ENCODE measurements at places on chromosomes 5 and 9.

DNA sequence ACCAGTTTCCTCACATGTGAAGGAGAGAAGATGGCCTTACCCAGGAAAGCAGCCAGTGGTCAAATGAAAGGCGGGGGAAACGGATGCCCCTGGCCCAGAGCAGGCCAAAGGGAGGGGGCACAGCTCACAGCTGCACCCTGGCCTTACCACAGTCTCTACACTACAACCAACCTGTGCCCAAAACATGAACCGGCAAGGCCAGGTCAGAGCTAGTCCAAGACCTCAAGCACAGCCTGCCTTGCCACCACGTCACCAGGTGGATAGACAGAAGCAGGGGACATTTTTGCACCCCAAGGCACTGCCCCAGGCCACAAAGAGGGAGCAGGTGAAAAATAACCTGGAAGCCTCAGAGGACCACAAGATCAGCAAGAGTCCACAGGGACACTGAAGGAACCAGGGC, 4.5 kb downstream of the GRIN1 start:
- no peak for DNase-seq

GRCh38 chr5:172421-172820, 18.9 kb upstream of the LRRC14B start:
- no peak for DNase-seq

GRCh38 chr5:154901276-154901675, 36.7 kb downstream of the GEMIN5 start:
- DNase-seq: no peak

GRCh38 chr5:38845526-38846378, at the start of gene OSMR:
OSMR (plus strand) TSS chr5:38846012; CDS start chr5:38869045, 23,033 bp downstream.
- peak; percentile 47 for DNase-seq

- DNase-seq: no peak
Observed at GRCh38 chr9:34988218-34989002, 1.1 kb upstream of the DNAJB5 start.

- DNase-seq: no peak
Observed at GRCh38 chr5:39755986-39756385, 331.2 kb upstream of the DAB2 start.

DNA sequence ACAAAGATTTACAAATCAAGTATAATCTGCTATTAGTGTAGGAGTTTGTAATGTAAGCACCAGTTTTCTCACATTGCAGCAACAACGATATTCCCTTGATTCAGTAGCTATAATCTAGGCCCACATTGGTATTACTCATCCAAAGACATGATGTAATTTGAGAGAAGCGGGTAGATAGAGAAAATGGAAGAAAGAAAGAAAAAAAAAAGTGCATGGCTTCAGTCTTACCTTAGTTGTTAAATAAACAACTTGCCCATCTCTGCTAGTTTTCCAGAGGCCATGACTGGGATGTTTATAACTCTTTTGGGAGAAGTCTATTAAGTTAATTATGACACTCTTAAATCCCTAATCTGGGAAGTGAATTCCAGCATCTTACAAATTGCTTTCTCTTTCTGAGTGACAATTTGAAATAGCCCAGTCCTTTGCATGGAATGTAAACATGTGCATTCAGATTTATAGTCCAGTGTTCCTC, 2.8 kb downstream of the MELK start:
- DNase-seq: no peak

DNA sequence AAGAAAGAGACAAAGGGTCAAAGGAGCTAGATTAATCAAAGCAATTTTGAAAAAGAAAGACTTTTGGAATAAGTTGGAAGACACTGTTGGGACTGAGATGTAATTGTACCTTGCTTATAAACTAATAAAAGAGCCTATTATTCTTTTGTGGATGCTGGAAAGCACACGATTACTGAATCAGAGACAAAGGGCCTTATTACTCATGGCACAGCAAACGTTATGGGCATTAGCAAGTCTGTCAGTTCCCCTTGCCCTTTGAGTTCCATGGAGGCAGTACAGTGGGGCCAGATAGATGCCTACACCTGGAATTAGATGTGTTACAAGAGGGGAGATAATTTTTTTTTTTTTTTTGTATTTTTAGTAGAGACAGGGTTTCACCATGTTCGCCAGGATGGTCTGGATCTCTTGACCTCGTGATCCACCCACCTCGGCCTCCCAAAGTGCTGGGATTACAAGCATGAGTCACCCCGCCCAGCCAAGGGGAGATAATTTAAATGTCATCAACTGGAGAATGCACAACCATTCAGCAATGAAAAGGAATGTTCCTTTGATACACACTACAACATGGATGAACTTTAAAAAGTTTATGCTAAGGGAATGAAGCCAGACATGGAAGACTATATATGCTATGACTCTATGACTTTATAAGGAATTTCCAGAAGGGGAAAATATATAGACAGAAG, 128.9 kb downstream of the STARD4 start:
- no peak for DNase-seq

- DNase-seq: no peak
Observed at GRCh38 chr5:42919600-42919999, 107.9 kb upstream of the SELENOP start.

GRCh38 chr5:56693220-56693579, 122.1 kb upstream of the MAP3K1 start:
- no peak for DNase-seq

- peak; percentile 38 for DNase-seq
Observed at GRCh38 chr9:3361116-3361515, 164.7 kb downstream of the RFX3 start.

GRCh38 chr9:128231638-128232527, 28.7 kb downstream of the DNM1 start:
- no peak for DNase-seq

DNA sequence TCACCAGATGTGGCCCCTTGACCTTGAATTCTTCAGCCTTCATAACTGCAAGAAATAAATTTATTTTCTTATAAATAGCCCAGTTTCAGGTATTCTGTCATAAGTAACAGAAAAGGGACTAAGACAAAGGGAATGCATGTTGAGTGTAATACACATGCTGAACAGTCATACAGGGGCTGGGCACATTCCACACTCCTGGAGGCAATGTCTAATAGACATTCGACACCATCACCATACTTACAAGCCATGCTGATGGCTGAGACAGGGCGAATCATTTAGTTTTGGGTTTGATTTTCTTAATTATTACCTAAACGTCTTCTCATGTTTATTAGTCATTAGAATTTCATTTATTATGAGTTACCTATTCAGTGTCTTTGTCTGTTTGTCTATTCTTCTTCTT, 68.5 kb downstream of the TENT4A start:
- DNase-seq: no peak

DNA sequence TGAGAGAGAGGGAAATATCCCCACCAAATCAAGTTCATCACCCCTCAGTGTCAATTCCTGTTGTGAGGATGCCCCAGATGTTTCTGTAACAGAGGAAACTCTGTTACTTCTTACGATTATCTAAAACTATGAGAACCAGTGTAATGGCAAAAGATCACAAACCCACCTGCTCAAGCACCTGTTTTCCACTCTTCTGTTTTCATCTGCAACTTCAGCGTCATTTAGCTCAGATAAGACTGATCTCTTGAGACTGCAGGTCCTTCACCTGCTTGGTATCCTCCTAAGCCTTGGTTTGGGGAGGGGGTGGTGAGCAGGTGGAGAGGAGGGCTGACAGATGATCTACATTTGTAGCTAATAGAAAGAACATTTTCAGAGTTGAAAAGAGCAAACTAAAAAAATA, 229.3 kb downstream of the SLF1 start:
- no peak for DNase-seq

GRCh38 chr5:115262011-115262320, 711 bp downstream of the PGGT1B start:
- DNase-seq: no peak

DNA sequence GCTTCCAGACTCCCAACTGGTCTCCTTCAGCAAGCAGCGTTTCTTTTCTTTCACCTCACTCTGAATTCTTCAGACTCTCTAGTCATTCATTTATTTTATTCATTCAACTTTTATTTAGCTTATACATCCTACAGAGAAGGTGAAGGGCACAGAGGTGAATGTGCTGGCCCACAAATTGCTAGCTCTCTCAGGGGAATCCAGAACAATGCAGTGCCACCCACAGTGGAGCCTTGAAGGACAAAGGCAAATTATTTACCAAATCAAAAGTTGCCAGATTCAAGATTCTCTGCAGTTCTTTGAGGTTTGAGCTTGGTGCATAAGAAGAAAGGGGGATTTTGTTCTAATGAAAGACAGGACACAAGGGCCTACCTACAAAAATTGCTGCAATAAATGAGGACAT, 29.7 kb downstream of the GRIA1 start:
- no peak for DNase-seq

GRCh38 chr5:99187611-99188010, 258.8 kb upstream of the CHD1 start:
- no peak for DNase-seq

GRCh38 chr9:126403397-126403796, 76.8 kb downstream of the MVB12B start:
- no peak for DNase-seq

DNA sequence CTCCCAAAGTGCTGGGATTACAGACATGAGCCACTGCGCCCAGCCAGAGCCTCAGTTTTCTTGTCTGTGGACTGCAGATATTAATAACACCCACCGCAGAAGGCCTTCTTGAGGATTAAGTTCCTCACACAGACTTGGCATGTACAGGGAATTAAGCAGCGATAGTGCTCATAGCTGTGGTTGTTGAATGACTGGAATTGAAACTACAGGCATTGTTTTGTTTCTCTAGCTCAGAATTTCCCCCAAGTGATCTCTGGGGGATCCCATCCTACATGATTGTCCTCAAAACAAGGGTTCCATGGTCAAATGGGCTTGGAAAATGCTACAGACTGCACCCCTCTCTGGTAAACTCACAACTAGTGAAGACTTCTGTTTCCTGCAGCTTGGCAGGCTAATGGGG, 44.2 kb upstream of the TDRD7 start:
- no peak for DNase-seq

- no peak for DNase-seq
Observed at GRCh38 chr5:125972706-125973105, 450.5 kb upstream of the GRAMD2B start.

DNA sequence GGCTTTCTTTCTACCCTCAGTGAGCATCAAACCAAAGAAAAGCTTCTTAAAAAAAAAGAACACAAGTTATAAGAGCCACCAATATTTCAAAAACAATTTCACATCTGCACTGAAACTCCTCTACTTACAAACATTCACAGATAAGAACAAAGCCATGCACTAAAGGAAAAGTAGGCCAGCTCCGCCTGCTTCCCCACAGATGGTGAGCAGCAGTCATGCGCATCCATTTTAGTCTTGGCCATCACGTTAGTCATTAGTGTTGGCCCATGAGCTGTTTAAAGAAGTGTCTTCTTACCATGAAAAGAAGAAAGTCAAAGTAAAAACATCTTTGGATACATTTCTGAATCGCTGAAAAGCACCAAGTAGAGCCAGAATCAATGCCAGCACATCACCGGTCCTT, 40.0 kb upstream of the SMIM23 start:
- DNase-seq: no peak

- DNase-seq: no peak
Observed at GRCh38 chr5:64166201-64166959, 737 bp downstream of the RNF180 start.

DNA sequence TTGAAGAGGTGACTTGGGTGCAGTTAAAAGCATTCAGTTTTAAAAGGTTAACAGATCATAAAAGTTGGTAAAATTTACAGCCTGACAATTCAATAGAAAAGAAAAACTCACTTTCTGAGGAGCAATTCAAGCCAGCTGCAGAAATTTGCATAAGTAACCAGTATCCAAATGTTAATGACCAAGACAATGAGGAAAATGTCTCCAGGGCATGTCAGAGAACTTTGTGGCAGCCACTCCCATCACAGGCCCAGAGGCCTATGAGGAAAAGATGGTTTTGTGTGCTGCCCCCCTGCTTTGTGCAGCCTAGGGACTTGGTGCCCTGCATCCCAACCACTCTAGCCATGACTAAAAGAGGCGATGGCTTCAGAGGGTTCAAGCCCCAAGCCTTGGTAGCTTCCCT, 1406.5 kb upstream of the ACO1 start:
- DNase-seq: no peak

DNA sequence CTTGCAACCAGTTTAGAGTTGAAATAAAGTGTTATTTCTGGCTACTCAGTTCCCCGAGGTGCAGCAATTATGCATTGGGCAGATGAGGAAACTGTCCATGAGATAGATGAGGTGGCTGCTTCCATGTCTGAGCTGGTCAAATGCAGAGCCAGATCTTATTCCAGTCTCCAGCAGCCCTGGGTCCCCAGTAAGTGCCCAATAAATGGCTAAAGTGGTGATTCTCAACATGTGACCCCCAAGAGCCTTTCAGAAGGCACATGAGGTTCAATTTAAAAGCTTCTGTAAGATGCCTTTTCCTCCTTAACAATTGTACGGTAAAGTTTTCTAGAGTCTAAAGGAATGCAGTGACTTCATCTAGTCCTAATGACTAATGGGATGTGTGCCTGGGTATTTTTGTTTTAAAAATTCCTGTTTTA, 17.5 kb downstream of the ATOX1 start:
- no peak for DNase-seq

DNA sequence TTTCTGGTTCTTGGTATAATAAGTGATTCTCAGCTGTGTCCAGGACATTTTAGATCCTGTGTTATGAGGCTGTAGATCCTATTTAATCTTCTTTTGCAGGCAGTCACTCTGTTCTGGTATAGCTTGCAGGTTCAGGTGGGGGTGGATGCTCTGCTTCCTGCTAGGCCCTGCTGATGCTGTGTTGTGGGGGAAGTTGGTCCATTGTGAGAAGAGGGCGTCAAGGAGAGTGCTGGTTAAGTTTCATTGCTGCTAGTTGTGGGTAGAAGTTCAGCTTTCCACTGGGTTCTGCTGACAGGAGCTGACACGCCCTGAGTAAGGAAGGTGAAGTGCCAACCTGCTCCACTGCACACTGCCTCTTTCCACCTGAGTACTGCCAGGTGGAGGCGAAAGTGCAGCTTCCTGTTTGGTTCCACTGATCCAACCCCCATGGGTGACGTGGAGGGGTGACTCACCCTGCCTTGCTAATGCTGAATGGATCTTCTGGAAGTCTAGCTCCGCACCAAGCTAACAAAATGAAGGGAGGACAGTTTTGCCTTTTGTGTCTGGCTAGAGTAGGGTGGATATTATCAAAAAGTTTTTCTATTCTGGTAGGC, 16.3 kb downstream of the NMRK1 start:
- DNase-seq: no peak

DNA sequence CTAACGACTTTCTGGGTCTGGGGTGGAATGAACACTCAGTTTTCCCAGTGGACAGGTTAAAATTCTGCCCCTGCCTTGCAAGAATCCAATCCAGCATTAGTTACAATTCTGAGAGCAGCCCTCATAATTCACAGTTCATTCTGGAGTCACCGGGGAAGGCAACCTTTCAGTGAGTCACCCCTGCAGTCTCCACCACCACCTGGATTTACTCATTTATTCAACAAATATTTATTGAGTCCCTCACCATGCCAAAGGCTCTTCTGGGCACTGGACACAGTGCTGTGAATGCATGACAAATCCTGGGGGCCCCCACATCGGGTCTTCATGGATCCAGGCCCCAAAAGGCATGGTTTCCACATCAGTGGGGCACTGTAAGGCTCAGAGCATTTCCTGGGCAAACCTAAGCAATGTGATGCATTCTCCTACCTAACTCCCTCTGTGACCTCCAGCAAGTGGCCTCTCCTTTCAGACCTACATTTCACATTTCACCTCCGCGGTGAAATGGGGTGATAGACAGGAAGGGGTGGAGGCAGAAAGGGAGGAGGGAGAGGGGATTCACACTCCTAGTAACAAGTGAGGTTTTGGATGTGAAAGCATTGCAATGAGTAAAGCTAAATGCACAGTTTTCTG, 6.4 kb upstream of the MSX2 start:
- DNase-seq: no peak
